ENCODE measurements at places on chromosomes 16 and 17. TPM values are rescaled to one million over a fixed set of nuclear protein-coding genes. Genes with fewer than 3 reads are reported as not detected.

CDRT15L2 gene
- total RNA-seq, result not detected

DNA sequence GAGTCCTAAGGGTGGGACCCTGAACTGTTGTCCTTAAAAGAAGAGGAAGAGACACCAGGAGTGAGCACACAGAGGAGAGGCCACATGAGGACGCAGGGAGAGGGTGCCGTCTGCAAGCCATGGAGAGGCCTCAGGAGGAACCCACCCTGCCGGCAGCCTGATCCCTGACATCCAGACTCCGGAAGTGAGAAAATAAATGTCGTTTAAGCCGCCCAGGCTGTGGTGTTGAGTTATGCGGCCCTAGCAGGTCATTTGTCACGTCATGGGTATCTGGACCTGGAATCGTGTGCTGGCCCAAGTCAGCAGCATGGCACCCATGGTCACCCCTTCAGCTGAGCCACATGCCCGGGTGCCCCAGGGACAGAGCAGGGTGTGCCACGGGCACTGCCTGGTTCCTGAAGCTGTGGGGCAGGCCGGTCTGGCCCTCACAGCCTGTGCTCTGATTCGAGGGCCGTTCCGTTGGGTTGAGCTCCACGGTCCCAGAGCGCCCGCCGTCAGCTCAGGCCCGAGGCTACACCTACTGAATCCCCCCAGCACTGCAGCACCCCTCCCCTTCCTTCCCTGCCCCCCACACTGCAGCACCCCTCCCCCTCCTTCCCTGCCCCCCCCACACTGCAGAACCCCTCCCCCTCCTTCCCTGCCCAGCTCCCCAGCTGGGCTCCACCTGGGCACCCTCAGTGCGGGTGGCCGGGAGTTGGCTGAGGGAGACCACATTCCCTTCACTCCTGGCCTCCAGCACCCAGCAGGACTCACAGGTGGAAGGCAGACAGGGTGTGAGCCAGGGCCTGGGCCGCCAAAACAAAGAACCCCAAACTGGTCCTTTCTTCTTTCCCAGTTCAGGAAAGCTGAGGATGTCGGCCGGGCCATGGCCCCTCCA is 2.7 kb upstream of the CCDC57 start:
- no peak for DNase-seq

- no peak for DNase-seq
Measured at GRCh38 chr16:3713587-3714242, 3.6 kb downstream of the TRAP1 start.

DLX3 gene
- not detected for total RNA-seq

- DNase-seq, result no peak
Measured at GRCh38 chr17:73592079-73592415, 52.2 kb downstream of the SDK2 start.

Measured in Daoy (cell line).